Stomach (tissue), 19 donors: ENCODE measurements at places on chromosomes 5 and 9. TPM values are rescaled to one million over a fixed set of nuclear protein-coding genes. Genes with fewer than 3 reads are reported as not detected.

DNA sequence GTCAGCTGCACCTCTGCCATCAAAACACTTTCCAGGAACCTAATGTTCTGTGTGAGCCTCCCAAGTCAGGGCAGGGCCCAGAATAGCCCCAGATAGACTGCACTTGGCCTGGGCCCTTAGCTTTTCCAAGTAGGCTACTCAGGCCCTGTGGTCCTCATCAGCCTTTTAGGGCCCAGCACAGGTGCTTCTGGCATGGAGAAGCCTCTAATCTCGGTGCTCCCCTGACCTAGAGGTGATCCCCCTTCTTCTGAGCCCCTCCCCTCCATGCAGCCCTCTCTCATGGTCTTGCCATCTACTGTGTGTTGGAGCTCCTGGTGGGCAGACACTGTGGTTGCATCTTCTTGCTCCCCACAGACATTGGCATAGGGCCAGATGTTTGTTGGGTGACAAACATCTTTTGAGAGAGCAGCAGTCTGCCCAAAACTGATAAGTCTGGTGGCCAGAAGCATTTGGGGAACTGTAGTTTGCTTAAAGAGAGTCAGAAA lies 28.1 kb downstream of the FRMPD1 start:
- DNase-seq, result no peak

GRCh38 chr9:76676857-76677256 lies 87.4 kb upstream of the PCA3 start:
- DNase-seq, result no peak

DNA sequence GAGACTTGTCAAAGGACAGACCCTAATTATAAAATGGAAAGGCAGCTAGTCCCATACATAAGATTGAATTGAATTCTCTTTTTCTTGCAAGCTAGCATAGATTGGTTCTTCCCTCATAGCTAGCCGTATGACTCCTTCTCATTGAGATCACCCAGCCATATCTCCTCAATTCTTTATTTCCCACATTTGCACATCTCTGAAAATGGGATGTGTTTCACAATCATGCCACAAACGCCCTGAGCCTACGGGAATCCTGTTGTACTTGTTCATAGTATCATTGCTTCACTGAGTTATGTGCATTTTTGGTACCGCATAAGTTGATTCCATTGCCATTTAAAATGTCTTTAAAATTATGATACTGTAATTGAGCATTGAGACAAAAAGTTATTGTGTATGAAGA lies 90.5 kb downstream of the PCSK1 start:
- DNase-seq, result no peak

DNA sequence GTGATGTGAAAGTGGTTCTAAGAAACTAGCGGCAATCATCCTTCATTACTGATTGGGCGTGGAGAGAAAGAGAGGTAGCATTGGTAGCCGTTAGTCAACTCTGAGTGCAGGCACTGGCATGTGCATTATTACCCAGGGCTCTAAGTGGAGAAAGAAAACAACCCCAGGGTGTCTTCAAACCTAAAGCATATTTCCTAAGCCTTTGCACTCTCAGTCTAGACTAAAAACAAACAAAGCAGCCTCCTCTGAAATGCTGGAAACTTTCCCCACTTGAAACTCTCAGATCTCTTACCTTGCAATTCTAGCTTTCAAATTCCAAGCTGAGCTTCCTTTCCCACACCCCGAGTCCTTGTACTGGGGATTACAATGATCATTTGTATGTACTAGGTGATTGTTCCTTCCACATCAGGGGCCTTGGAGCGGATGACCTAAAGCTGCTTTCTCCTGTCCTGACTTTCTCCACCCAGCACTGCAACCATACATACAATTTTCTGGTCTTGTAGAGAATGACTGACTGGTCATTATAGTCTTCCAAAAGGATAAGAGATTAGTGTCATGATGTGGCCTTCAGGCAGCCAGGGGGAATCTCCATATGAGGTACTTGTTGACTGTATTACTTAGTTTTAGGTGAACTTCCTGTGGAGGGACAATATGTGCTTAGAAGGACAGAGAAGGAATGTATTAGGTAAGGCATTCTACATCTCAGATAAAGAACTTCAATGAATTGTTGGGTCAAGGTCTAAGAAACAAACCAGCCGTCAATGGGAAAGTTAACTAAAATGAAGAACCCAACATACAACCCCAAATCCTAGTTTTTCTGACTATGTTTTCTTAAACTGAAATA lies 98.3 kb upstream of the CDKN2B start:
- DNase-seq, result no peak

- DNase-seq, result no peak
Measured at GRCh38 chr5:157758706-157759105, 15.2 kb downstream of the LSM11 start.

- DNase-seq, result no peak
Measured at GRCh38 chr9:69580582-69581214, 91.5 kb downstream of the APBA1 start.

DNA sequence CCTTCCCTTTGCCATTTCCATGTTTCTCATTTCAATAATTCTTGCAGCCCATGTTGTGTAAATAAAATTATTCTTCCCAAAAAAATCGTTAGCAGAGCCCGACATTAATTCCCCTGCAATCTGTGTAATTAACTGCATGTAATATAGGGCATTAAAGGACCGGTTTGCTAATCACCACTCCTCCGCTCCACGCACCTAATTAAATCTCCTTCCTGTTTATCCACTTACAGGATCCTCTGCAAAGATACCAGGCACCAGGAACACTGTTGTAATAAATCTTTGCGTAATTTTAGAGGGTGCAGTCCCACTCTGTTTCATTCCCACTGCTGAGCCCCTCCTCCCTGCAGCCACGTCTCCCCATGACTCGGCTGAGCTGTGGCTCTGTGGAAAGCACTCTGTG lies 105.0 kb upstream of the PPP1R26 start:
- no peak for DNase-seq

DNA sequence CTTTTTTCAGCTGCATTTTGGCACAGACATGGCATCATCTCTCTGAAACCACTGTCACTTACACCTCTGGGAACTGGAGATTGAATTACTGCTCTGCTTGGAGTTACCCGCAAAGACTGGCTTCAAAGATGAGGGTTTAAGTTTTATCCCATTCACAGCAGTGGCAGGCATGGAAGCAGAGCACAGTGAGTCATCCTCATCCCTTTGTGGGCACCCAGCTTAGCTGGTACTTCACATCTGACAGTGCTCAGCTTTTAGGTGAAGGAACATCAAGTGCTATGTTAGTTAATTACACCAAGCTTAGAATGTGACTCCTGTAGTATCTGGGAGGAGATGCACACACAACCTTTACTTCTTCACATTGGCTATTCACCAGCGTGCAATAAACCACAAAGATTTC lies 24.8 kb upstream of the ALDH1A1 start:
- no peak for DNase-seq

DNA sequence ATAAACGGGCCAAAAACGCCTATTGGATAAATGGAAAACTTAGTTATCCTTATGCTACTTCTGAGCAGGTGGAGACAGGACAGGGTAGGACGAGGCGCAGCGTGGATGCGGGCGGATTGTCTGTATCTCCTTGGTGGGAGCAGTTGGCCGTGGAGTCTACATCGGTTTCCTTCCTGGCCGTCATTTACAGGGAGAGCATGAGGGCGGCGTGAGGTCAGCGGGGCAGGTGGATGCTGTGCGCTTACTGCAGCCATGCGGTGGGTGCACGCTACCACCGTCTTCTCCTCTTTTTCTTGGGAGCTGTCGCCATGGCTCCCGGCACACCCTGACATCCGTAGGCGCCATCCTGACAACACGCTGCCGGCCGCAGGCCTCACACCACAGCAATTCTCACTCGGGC lies 121.3 kb downstream of the ADAMTS2 start:
- DNase-seq, result no peak

- DNase-seq, result no peak
Measured at GRCh38 chr9:82130331-82131042, 141.9 kb downstream of the SPATA31D1 start.

- no peak for DNase-seq
Measured at GRCh38 chr5:16431490-16431889, 34.1 kb downstream of the ZNF622 start.

DNA sequence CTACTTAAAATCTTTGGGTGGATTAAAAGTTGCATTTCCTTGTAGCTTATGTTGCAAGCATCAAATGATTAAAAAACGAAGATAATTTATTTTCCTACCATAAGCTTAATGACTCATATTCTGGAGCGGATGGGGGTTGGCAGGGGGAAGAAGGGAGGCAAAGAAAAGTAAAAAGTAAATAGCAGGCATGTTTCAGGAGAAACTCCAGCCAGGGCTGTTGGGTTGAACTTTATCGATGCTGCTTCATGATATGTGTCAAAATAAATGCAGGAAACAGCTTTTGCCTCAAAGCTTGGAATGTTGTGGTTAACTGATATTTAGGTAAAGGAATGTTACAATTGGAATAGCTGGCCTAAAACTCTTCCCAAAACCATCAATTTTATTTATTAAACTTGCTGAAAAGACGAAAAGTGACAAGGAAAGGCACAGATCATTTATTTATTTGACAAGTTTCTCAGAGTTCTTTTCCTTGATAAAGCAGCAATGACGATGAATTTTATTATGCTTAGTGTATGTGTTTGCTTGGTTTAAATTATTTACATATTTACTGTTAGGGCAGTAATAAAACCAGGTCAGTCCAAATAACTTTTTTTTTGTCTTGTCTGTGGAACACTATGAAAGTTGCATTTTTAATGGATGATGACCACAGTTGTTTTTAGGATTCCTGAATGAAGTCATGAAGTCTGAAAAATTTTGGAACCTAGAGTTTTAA lies 177.9 kb downstream of the PCSK1 start:
- DNase-seq, result peak; percentile 30

DNA sequence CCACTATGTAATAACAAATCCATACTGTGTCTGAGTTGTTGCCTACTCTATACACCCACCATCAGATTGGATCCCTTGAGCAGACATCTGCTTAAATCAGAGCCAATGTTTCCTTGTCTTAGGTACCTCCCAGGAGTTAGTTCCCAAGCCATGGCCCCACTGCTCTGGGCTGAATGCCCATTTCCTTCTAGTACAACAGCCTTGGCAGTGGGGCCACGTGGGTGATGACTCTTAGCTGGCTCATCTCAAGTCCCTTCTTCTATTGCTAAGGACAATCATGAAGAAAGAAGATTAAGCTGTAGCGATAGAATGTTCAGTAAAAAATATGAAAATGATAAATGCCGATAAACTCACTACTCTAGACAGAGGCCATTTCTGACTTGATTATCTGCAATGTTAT lies 16.6 kb downstream of the PTGR1 start:
- no peak for DNase-seq

GRCh38 chr9:69744688-69745380 lies 15.0 kb downstream of the PTAR1 start:
- DNase-seq, result no peak

DNA sequence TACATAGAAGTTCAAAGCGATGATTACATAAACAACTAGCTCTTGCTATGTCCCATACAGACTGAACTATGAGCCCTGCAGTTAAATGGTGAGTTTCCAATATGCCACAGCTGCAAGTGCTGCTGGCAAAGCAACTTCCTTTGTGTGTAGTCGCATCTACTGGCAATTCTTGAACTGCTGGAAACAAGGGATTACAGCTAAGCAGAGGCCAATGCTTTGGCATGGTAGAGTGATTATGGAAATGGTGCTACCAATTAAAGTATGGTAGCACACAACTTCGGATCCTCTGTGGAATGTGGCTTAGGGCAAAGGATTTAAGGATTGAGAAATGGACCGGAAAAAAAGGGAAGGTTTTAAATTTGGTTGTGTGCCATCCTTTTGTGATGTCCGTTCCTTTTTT lies 856.6 kb downstream of the MAT2B start:
- DNase-seq, result no peak

GRCh38 chr9:132648685-132649084 lies 21.1 kb downstream of the DDX31 start:
- DNase-seq, result no peak

DNA sequence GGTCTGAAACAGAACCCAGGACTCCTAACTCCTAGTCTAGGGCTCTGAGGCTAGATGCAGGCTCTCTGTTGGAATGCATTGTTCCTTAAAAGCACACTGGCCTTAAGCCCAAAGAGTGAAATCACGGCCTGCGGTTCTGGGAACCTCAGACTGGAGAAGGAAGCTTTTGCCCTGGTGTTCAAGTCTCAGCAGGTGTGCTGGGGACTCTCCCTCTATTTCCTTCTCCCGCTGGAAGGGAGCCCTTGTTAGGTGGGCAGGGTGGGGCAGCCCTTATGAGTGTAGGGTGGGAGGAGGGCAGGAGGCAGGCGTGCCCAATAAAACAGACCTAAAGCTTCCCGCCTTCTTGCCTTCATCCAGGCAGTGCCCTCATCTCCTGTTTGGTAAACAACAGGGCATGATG lies 1.8 kb upstream of the PPARGC1B start:
- peak; percentile 63 for DNase-seq

GRCh38 chr5:98934546-98934945 lies 5.7 kb upstream of the CHD1 start:
- no peak for DNase-seq

DNA sequence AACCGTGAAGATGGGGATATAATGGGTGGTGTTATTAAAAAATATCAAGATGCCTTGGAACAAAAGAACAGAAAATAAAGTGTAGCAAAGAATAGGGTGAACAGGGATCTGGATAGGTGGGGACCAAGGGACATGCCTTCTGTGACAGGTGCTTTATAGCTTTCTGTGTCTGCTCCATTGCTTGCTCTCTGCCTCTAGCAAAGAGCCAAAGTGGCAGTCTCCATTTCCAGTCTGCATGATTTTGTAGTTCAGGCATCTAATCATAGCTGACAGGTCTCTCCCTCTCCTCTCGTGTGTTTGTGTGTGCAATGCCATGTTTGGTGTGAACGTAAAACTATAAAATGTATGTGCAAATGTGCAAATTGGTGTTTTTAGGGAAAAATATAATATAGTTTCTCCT lies 35.0 kb downstream of the LRRTM2 start:
- DNase-seq, result no peak

The TMEM232 gene
- total RNA-seq, result not detected

The WDR31 gene
- total RNA-seq, result not detected

The FIBCD1 gene
- 6.4 TPM for total RNA-seq

The ZNF484 gene
- 10.7 TPM for total RNA-seq

The DMGDH gene
- total RNA-seq, result 3.5 TPM

The SPINK4 gene
- not detected for total RNA-seq

The RFESD gene
- not detected for total RNA-seq

The FCN2 gene
- not detected for total RNA-seq

The PCDHB2 gene
- 0.43 TPM for total RNA-seq

The DNAH5 gene
- total RNA-seq, result 2.3 TPM

The ZBED3 gene
- 16.5 TPM for total RNA-seq

The GLRA1 gene
- not detected for total RNA-seq

The BSPRY gene
- total RNA-seq, result 15.8 TPM

The BTF3 gene
- 339 TPM for total RNA-seq

The SLC25A48 gene
- total RNA-seq, result 0.37 TPM
